HEK293T (cell line): ENCODE measurements at places on chromosomes 7 and 10.

- no peak for DNase-seq
These were observed 86.0 kb downstream of the SEMA3E start for GRCh38 chr7:83562960-83563359.

DNA sequence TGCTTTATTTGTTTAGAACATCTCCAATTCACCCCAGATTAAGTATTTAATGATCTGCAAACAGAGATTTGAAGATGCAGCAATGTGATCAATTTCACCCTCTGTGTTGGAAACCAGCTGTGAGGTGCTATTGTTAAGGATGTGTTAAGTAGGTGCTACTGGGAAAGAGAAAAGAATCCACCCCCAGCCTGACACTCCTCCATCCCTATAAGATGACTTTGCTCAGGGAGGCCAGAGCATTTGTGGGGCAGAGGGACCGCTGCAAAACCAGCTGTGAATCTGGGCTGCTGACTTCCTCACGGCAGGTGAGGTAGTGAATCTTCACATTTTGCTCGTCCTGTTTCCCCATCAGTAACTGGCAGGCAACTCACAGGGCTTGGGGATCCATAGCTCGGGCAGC is 297.5 kb downstream of the GFRA1 start:
- DNase-seq, result no peak

DNA sequence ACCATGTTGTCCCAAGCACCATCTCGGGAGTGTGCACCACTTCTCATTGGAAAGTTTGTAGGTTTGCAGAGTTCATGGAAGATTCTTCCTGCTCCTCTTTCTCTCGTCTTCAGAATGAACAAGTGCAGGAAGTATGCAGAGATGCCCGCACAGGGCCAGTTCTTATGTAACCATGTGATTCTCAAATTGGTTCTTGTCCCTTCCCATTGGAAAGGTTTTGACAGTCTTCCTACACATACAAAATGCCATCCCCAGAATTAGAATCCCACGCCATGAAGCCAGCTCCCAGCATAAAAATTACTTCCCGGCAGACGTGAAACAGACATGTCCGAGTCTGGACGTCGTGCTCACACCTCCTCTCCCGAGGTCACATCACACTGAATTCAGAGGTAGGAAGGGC is 251.6 kb downstream of the ELMO1 start:
- no peak for DNase-seq

GRCh38 chr7:27138472-27138871 is 5.0 kb downstream of the HOXA5 start:
- DNase-seq, result no peak

DNA sequence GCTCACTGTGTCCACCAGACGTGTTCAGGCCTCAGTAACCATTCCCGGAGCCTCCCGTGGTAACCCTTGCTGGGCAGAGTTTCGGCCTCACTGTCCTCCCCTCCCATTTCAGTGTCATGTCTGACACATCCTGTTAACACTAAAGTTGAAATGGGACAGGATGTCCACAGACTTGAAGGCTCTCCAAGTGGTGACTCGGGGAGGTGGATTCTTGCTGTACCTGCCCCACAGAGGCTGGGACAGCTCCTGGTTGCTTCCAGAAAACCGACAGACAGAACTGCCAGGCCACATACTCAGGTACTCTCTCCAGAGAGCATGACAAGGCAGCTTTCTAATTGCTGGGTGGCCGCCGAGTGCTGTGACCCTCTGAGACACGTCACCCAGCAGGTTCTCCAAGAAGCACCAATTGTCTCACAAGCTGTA is 17.9 kb upstream of the CYTH3 start:
- DNase-seq, result no peak

- no peak for DNase-seq
These were observed 52.7 kb downstream of the MAD1L1 start for GRCh38 chr7:2180081-2180480.

DNA sequence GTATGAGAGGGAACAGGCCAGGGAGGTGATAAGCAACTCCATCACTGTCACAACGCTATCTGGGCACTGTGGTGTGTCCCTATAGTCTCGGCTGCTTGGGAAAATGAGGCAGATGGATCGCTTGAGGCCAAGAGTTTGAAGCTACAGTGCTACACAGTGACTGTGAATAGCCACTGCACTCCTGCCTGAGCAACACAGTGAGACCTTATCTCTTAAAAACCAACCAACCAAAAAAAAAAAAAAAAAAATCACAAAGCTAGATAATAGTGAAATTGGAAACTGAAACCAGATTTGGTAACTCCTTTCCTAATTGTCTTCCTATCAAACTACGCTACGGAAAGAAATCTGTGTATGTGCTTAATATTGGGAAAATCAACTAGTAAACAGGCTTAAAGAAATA is 14.1 kb downstream of the MICU1 start:
- no peak for DNase-seq

- DNase-seq, result peak; percentile 16
These were observed 142.1 kb downstream of the PHTF2 start for GRCh38 chr7:77940647-77941046.

- DNase-seq, result no peak
These were observed 51.3 kb downstream of the PRTFDC1 start for GRCh38 chr10:24900888-24901685.

DNA sequence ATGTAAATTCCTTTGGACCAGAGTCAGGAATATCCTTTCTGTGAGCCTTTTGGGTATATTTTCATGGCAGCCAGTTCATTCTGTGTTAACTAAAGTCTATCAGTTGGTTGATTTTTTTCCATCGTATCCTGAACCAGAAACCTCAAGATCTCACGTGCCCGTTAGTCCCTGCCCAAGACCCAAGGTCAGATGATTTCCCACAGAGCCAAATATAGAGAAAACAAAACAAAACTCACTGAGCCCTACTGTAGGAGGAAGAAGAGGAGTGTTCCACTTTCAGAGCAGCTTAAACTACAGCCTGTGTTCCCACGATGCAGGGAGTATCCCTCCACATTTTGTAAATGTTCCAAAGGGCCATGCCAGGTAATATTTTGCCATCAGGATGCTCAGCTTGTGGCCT is 96.0 kb upstream of the ADO start:
- DNase-seq, result no peak

- DNase-seq, result no peak
These were observed 277.0 kb downstream of the EXOC4 start for GRCh38 chr7:133529861-133530260.

DNA sequence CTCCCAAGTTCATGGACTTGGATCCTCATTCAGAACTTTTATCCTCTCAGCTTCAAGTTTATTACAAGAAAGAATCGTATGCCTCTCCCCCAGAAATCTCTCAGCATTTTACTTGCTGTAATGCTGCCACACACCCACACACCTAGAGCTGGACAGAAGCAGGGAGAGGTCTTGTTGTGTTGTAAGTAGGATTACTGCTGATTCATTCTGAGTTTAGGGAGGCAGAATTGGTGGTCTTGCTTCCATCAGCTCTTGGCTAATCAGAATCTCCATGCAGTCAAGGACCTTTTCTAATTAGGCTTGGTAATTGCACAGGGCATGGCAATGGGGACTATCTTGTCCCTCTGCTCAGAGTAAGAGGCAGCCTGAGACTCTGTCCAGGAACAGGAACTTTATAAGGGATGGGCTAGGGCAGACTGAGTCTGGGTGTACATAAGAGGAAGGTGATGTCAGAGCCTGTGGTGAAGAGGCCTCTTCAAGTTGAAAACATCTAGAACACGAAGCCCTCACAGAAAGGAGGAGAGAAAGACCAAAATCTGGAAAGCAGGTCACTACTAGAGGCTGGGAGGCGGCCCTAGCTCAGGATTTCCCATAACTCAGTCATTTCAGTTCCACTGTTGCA is 7.0 kb upstream of the PTPRE start:
- DNase-seq, result no peak

GRCh38 chr10:60953420-60953819 is 9.4 kb upstream of the RHOBTB1 start:
- no peak for DNase-seq

GRCh38 chr7:40826411-40827221 is 691.8 kb downstream of the SUGCT start:
- DNase-seq, result no peak

DNA sequence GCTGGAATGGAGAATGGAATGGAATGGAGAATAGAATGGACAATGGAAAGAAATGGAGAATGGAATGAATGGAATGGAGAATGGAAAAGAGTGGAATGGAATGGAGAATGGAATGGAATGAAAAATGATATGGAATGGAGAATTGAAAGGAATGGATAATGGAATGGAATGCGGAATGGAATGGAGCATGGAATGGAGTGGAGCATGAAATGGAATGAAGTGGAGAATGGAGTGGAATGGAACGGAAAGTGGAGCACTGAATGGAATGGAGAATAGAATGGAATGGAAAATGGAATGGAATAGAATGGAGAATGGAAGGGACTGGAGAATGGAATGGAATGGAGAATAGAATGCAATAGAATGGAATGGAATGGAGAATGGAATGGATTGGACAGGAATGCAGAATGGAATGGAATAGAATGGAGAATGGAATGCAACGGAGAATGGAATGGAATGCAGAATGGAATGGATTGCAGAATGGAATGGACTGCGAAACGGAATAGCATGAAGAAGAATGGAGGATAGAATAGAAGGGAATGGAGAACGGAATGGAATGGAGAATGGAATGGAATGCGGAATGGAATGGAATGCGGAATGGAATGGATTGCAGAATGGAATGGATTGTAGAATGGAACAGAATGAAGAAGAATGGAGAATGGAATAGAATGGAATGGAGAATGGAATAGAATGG is 89.4 kb downstream of the NSUN6 start:
- no peak for DNase-seq

DNA sequence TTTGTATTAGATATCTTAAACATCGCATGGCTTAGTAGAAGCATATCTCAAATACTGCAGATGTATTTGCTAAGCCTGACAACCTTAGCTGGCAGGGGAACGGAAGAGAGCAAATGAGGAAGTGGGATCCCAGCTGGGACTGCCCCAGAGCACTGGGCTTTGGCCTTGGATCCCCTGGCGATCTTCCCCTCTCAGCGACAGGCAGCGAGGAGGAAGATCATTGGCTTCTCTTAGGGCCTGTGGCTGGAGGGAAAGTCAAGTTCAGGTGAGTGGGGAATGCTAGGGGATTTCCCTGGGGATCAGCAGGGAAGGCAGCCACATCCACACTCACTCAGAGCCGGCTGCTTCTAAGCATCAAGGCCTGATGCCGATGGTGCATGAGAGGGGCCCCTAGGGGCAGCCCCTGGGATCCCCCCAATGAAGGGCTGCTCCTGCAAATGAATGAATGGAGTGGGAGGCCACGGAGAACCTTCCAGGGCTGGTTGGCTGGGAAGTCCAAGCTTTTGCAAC is 42.0 kb downstream of the LYZL2 start:
- DNase-seq, result no peak

DNA sequence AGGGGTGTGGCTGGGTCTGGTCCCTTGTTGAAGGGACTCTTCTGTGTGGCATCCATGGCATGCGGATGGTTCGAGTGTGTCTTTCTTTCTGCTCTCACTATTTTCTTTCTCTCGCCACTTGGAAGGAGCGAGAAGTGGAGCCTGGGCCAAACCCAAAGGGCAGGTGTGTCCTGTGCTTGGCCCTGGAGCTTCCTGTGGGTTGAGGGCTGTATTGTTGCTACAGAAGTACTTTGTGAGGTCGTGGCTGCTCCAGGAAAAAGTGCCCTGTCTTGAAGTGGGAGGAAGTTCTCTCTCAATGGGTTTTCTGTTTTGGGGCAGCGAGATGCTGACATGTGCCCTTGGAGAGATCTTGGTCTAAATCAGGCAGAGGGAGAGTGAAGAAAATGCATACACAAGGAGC is 72.0 kb downstream of the DOCK1 start:
- DNase-seq, result no peak

GRCh38 chr10:37067576-37067975 is 57.8 kb upstream of the ANKRD30A start:
- no peak for DNase-seq

DNA sequence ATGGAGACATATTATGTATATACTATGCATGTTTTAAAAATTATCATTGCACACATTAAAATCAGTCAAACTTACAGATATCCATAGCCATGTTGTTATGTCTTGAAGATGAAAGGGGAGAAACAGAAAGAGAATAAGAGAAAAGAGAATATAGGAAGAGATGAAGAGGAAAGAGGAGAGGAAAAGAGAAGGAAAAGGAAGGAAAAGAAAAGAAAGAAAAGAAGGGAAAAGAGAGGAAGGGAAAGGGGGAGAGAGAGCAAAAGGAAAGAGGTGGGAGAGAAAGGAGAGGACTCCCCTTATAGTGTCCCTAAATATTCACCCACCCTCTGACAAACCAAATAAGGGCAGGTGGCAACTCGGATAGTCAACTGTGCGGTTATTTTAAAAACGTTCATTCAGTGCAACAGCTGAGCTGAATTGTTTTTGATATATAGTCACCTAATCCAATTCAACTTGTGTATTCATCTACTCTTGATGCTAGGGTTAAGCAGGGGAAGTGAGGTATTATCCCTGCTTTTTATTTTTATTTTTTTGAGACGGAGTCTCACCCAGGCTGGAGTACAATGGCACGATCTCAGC is 14.6 kb downstream of the SVIL start:
- no peak for DNase-seq

DNA sequence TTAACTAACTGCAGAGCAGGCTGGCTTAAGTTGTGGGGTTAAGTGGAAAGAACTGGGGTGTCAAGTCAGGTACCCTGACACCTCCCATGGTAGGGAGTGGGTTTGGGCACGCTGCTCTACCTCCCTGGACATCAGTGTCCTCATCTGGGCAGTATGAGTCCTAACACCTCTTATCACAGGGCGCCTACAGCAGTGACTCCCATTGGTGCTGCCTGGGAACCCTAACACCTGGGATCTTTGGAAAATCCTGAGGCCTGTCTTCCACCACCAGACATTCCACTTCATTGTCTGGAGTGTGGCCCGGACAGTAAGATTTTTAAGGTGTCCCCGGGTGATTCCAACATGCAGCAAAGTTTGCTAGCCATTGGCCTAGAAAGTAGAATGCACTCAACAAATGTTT is 239.1 kb downstream of the SKAP2 start:
- no peak for DNase-seq

GRCh38 chr10:31582365-31583052 is 263.5 kb downstream of the ZEB1 start:
- no peak for DNase-seq

DNA sequence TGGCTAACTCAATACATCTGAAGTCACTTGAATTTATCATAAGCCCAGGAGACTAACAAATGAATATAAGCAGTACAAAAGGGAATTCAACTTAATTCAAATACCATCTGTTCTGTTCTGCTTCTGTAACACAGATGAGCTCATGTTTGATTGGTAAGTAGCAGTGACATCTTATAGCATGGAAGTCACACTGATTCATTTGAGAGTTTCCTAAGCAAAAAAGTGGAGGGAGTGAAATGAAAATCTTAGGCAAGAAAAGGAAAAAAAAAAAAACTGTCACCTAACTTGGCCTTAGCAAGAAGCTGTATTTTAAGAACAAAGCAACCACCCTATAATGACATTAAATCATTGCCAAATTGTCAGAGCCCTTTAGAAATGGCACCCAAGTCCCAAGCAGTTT is 49.5 kb downstream of the SMURF1 start:
- DNase-seq, result no peak

- no peak for DNase-seq
These were observed 38.4 kb upstream of the ZNF138 start for GRCh38 chr7:64755865-64756264.
